Stimulated activated CD8-positive, alpha-beta memory T cell treated with anti-CD3 and anti-CD28 coated beads, Interleukin-7, amount 100 ng/mL, for 1 hour (primary cell): ENCODE measurements at places on chromosomes 2 and 18.

DNA sequence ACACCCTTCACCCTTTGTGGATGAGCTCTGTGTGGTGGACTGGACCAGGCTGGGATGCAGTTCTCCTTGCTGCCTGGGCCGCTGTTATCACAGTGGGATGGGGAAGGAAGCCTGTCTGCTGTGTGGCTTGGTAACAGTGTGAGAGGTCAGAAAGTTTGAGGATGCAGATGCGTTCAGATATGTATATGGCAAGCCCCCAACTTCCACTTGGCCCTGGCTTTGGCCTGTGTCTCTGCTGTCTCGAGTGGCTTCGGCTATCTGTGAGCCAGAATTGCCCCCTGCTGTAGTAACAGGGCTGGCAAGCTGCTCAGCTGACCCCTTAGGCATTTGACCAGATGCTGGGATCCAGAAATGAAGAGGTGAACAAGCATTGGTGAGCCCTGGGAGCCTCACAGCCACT is 106.8 kb downstream of the WDSUB1 start:
- DNase-seq: no peak

GRCh38 chr18:29664278-29665036 is 1378.1 kb downstream of the DSC3 start:
- DNase-seq: no peak

DNA sequence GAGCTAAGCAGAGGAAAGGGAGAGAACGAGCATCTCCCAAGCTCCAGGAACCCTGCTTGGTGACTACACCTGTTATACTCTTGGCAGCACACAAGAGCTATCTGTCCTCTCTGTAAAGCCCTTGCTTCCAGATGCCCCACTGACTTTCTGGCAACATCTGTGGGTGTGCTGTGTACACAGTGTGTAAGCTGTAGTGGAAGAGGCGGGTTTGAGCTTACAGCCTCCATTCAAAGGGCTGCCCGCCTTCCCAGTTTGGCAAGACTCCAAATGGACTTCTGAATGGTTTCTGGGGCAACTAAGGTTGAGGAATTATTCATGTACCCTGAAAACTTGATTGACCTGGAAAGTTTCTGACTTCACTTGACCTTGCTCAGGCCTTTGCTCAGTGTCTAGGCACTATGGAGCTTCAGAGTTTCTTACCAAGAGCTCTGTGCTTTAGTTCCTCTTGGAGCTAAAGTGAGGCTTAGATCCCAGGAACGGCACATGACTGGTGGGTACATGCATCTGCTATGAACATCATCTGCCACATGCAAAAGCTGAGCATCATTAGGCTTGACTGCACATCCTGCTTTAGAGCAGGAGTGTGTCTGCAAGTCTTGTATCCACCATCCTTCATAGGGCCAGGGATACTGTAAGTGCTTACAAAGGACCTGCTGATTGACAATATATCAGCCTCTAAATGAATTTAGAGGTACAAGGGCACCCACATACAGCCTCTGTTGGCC is 290.9 kb upstream of the SIX2 start:
- DNase-seq: no peak

GRCh38 chr2:1321321-1321720 is 91.9 kb upstream of the TPO start:
- no peak for DNase-seq

DNA sequence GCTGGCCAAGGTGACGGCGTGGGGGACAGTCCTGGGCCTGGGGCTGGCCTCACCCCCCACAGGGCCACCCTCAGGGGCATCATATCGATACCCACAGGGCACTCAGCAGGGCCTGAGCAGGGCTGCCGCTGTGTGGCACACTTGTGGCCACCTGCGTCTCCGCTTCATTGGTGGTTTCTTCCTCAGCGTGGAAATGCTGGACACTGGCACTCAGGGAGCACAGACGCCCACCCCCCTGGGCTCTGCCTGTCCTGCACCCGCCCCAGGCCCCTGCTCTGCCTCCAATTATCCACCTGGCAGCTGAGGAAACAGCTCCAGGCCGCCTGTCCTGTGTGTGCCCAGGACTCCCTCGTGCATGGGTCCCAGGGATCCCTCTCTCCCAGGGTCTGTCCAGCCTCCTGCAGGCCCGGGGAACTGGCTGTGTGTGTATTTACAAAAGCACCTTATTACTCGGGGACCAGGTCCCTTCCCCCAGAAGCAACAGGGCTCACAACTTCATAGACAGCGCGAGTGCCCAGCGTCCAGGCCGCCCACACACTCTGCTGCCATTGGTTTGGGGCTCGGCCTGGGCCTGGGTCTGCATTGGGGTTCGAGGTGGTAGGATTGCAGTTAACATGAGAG is 13.1 kb downstream of the CROCC2 start:
- DNase-seq: no peak

- DNase-seq: no peak
Measured at GRCh38 chr2:206805887-206806607, 40.6 kb downstream of the FASTKD2 start.

GRCh38 chr2:240948086-240948485 is 42.0 kb downstream of the CROCC2 start:
- no peak for DNase-seq

GRCh38 chr18:22167091-22167470 is 2.3 kb upstream of the GATA6 start:
- DNase-seq: no peak

GRCh38 chr18:45938488-45938935 is 28.6 kb downstream of the EPG5 start:
- no peak for DNase-seq

GRCh38 chr2:230721712-230722111 is 9.1 kb downstream of the CAB39 start:
- DNase-seq: no peak

- no peak for DNase-seq
Measured at GRCh38 chr18:31301201-31301655, 16.7 kb upstream of the DSG1 start.

DNA sequence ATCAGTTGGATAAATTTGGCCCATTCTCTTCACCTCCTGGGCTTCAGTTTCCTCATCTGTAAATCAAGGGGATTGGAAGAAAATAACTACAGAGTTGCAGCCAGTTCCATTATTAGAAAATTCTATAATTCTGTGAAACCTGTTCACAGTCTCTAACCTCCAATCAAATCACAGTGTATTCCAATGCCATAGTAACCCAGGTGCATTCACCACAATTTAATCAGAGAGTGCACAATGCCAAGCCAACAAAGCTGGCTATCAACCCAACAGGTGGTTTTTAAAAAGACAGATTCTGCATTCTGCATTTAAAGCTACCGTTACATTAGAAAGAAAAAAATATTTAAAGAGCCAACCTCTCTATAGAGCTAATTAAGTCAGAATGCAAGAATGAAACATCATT is 308.6 kb downstream of the RNF144A start:
- no peak for DNase-seq

GRCh38 chr2:169732583-169733358 is 861 bp upstream of the KLHL23 start:
- no peak for DNase-seq

GRCh38 chr2:77443076-77443475 is 79.1 kb downstream of the LRRTM4 start:
- no peak for DNase-seq

GRCh38 chr2:235223011-235223410 is 270.8 kb upstream of the AGAP1 start:
- DNase-seq: no peak

DNA sequence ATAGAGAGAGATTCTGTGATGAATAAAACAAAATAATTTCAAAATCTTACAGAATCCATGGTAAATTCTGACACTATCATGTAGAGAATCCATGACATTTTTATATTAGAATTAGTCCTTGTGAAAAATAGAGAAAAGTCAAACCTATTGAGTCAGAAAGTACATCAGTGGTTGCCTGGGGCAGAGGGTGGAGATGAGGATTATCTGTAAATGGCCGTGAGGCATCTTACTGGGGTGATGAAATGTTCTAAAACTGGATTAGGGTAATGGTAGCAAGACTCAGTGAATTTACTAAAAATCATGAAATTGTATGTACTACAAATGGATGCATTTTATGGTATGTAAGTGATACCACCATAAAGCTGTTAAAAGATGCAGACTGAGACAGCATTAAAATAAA is 323.1 kb downstream of the SLC8A1 start:
- no peak for DNase-seq

- DNase-seq: peak; percentile 58
Measured at GRCh38 chr18:24426398-24427294, at the start of gene IMPACT. IMPACT (plus strand) TSS chr18:24426670; CDS start chr18:24426757, 87 bp downstream.

DNA sequence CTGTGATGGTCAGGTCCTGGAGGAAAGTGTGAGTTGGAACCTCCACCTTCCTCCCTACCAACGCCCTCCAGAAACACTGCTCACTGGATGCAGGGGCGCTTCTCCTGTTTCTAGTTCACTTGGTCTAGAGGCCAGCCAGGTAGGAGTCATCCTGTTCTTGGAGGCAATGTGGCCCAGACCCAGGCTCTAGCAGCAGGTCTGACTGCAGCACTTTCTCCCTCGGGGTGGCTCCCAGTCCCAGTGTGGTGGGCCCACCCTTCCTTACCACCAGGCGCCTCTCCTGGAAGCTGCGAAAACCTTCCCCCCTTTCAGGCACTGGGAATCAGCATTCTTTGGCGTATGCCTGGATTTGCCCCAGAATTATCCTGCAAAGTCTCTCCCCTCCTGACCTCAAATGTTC is 292.8 kb downstream of the SOX11 start:
- DNase-seq: no peak

DNA sequence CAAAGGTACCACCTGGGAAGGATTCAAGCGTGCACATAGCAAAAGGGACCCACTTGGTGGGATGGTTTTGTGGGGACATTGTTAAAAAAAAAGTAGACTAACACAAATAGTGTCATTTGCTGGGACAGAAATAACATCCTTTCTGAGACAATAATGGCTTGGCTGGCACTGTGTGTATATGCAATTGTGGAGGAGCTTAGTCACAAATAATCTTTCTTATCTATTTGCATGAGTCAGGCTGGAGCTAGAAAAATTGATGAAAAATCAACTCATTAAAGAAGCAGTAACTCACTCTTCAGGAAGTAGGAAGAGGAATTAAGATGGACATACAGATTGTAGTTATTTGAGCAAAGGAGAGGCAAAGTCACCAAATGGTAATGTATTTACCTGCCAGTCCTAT is 29.5 kb upstream of the ITGB6 start:
- no peak for DNase-seq

GRCh38 chr2:51401546-51401945 is 369.6 kb upstream of the NRXN1 start:
- no peak for DNase-seq

DNA sequence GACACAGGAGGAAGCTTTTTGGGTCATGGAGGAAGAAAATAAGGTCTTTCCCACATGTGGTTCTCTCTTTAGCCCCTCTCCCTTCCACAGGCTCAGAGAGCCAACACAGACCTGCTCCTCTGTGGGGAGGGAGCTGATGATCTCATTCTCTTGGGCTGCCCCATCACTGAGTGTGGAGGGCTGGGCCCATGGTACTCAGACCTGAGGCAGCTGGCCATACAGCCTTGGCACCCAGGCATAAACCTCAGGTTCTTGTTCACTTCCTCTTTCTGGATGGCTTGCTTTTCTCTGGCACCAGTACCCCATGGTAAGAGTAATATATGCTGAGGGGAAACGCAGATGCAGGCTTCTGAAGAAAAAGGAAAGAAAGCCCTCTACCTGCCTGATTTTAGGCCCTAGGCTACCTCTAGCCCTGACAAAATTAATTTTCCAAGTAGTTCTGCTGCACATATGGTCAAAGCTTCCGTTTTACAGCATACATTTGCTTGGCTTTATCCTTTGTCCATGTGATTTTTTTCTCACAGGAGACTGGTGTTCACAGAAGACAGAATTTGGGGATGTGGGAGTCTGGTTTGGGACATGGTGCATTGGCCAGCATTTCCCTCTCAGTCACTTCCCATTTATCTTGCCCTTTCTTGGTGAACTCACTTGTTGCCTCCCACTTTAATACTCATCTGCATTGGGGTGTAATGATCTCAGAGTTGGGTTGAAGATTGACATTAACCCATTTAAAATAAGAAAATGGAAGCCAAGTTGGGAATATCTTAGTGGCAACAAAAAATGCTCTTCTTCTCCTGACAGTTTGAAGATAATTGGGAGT is 11.1 kb downstream of the DHRS9 start:
- no peak for DNase-seq

- no peak for DNase-seq
Measured at GRCh38 chr2:157345647-157346389, 20.2 kb upstream of the ERMN start.

DNA sequence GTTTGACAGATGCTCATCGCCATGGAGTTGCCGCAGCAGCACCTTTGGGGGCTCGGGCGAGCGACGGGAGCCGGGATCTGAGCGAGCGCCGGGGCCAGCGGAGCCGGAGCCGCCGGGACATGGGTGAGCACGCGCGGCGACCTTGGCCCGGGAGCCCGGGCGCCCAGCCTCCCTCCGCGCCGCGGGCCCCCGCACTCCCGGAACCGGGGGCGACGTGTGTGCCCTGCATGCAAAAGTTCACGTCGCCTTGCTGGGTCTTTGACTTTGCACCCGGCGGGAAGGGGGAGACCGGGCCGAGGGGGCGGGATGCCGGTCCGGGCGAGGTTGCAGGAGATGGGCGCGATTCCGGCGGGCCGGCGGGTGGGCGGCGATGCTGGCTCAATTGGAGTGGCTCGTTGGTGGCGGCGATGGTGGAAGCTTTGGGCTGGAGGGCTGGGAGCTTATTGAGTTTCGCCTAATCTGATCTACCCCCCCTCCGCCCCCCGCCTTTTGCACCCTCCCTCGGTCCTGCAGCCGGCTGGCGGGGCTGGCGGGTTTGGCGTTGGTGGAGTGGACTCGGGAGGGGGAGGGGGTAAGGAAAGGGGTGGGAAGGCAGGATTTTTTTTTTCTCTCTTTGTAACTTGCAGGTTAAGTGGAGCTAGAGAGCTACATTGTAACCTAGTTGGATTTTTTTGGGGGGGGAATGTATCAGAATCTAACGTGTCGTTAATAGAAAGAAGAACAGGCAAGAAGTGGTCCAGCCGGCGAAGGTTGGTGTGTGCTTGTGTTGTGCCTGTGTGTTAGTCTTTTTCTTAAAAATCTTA is at the start of gene SETBP1:
SETBP1 (plus strand) TSS at position 616 of the 803 bp plus-strand sequence. CDS start 20,459 bp downstream, outside the sequence.
- no peak for DNase-seq

GRCh38 chr2:238820916-238821315 is 27.0 kb upstream of the TWIST2 start:
- no peak for DNase-seq

- no peak for DNase-seq
Measured at GRCh38 chr2:111622859-111623258, 261.1 kb downstream of the ANAPC1 start.

DNA sequence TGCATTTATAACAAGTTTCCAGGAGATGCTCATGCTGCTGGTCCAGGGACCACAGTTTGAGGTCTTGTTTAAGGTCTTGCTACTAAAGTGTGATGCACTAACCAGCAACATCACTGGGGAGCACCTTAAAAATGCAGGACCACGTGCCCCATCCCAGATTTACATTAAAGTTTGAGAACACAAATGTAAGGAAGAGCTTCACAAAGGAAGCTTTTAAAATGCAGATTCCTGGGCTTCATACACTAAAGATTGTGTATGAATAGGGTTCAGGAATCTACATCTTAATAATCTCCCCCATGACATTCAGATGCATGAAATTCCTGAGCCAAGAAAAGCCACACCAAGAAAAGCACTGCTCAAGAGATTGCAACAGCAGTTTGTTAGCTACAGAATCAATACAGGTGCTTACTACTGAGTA is 235.3 kb upstream of the TANK start:
- DNase-seq: no peak

GRCh38 chr18:22260208-22260820 is 90.9 kb downstream of the GATA6 start:
- DNase-seq: no peak
